NCI-H748 treated with DMSO at 0.1 percent for 48 hours (cell line): ENCODE measurements at places on chromosomes 4 and X.
A peak's percentile ranks its signal among the peaks of the same experiment; 100 is the strongest.

DNA sequence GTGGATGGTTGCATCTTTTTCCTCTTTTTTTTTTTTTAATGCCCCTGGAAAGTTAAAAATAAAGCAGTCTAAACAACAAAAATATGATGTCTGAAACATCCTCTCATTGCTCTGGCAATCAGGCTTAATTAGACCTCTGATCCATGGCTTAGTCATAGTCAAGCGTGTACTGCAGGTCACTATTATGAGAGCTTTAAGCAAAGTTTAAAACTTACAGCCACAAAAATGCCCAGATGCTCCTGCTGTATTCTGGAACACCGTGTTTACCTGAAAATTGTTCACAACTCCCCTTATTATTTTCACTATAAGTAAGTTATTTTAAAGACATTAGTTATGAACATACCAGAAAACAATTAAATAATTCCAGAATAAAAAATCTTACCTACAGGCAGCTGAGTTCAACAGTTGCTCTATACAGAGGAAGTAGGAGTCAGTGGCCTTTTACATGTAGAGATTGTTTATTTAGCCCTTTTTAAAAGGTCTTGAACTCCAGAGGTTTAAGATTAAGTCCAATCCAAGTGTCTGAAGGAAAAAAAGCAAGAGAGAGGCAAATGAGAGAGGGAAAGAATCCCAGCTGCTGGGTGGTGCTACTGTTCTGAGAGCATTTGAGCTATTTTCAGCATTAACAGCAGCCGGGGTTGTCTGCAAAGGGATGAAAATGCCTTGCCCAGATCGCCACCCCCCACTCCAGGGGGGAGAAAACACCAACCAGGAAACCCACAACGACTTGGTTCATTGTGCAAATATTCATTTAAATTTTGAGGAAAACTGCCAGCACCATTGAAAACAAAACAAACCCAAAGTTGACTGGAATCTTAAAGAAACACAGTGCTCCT is 36.9 kb downstream of the SORBS2 start:
- no peak for DNase-seq

DNA sequence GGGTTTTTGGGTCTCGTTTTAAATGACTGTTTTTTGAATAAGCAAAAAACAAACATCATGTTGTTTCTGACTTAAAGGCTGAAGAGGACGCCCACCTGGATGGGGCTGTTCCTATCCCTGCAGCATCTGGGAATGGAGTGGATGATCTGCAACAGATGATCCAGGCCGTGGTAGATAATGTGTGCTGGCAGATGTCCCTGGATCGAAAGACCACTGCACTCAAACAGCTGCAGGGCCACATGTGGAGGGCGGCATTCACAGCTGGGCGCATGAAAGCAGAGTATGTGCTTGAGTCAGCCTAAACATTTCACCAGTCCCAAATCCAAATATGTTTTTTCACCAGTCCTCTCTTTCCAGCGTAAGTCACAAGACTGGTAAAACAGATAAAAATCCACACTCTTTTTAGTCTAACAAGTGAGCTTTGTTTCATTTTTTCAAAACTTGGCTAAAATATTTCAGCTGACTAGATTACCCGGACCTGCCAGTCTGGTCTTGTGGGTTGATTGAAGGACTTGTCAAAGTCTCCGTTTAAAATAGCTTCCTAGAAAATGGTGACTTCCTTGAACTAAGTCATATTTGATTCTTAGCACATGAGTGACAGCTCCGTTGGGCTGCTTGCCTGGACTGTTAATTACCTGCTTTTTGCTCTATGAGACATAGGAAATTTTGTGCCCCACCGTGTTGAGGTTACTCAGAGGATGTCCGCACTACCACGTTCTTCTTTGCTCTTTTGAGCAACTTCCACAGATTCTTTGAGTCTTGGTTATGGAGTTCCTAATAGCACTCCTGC is 20.8 kb downstream of the ENOPH1 start:
- no peak for DNase-seq

- no peak for DNase-seq
Observed at GRCh38 chr4:1839282-1839681, 16.7 kb downstream of the LETM1 start.

- DNase-seq = peak; percentile 27
Observed at GRCh38 chrX:7054219-7055216, 93.0 kb upstream of the STS start.

GRCh38 chr4:155543126-155543765 is 123.4 kb upstream of the GUCY1A1 start:
- no peak for DNase-seq

- no peak for DNase-seq
Observed at GRCh38 chr4:13454786-13455185, 29.4 kb downstream of the RAB28 start.

DNA sequence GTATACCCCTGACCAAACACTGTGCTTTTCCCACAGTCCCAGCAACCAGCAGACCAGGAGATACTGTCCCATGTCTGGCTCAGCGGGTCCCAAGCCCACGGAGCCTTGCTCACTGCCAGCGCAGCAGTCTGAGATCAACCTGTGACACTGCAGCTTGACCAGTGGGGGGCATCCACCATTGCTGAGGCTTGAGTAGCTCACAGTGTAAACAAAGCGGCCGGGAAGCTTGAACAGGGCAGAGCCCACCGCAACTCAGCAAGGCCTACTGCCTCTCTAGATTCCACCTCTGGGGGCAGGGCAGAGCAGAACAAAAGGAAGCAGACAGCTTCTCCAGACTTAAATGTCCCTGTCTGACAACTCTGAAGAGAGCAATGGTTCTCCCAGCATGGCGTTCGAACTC is 58.1 kb downstream of the SLC10A6 start:
- no peak for DNase-seq

- DNase-seq = no peak
Observed at GRCh38 chr4:114077610-114078009, 98.2 kb upstream of the ARSJ start.

DNA sequence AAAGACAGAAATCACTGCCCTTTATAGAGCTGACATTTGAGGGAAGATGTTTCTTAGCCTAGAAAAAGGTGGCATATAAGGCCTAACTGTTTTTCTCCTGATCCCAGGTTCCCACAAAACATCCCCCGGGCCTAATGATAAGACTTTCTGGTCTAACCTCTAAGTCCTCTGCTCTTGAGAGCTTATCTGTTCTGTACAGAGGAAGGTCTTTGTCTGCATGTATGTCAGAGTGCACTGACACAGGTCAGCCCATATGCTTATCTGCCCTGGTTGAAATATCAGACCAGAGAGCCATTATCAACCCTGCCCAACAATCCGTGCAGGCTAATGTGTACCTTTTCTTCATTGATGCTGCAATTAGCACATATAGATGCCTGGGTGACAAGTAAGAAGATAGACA is 76.2 kb downstream of the ARHGEF9 start:
- no peak for DNase-seq

DNA sequence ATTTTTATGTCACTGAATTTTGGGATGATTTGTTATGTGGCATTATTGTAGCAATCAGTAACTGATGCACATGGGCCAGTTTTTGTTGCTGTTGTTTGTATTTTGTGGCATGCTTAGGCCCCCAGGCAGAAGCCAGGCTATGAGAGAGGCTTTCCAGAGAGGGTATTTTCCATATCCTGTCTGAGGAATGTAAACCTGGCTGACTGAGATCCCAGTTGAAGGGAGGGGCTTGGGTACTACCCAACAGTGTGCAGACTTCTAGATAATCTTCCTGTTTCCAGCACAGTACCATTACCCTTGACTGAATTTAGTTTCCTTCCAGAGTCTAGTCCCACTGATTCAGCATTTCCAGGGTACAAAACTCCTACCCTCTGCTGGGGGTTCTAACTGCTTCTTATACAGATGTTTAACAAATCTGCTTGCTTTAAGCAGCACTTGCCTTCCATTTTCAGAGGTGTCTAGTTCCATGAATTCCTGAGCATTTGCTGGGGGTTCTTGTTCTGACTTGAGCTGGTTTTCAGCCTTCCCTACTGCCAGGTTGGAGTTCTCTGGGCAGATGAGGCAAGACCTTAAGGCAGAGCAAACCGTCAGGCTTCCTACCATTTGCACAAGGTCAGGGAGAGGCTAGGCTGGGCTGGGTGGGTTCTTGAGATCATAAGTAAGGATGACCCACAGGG is 104.7 kb upstream of the EGFL6 start:
- no peak for DNase-seq

GRCh38 chrX:64975491-64975890 is 759 bp downstream of the ZC4H2 start:
- no peak for DNase-seq

- DNase-seq = no peak
Observed at GRCh38 chr4:52358883-52359321, 300.2 kb downstream of the USP46 start.

DNA sequence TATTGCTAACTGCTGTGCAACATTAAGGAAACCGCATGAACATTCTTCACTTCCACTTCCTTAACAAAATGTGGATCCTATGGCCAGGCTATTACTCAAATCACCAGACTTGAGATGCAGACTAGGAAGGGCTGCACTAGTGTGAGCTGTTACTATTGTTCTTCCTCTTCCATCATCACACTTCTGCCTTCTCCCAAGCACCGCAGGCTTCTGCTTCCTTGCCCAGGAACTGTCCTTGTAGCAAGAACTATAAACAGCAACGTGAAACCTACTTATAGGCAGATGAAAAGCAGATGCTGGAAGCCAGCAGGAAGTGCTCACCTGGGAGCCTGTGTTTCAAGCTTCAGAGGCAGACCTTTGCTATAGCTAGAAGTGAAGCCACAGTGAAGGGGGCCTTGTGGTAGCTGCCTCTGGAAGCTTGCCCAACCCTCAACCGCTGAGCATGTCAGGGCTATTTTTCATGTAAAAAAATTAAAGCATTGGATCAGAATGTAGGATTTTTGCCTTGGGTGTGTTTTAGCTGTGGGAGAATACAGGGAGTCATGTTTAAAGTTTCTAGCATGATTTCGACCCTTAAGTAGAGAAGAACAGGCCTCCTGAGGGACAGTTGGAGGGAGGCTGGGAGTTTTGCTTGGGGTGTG is 43.9 kb downstream of the CLNK start:
- DNase-seq = no peak

DNA sequence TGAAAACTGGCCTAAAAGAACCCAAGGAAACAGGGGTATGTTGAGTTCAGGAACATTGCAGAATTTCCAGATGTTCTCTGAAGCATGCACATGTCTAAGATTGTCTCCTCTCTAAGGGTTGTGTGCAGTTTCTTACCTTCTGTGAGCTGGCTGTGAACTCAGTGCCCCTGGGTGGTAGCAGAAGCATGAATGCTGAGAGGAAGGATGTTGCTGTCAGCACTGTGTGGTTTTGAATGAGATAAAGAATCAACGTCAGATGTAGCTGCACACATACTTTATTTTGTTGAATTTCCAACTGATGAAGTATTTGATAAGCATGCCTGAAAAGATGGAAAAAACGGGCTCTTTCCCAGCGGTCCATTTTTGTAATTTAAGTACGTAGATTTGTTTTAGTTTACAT is 23.8 kb upstream of the CD38 start:
- no peak for DNase-seq

- no peak for DNase-seq
Observed at GRCh38 chr4:125097729-125098128, 217.0 kb upstream of the FAT4 start.

DNA sequence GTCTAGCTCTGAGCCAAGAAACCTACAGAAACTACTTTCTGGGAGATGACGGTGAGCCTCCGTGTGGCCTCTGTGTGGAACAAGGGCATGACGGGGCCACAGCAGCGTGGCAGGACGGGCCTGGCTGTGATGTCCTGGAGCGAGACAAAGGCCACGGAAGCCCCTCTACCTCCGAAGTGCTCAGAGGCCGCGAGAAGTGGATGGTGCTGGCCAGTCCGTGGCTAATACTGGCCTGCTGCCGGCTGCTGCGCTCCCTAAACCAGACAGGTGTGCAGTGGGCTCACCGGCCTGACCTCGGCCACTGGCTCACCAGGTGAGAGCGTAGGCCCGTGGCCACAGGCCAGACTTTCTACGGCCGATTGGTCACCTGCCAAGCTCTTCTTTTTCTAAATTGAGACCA is 24.6 kb downstream of the PIGG start:
- DNase-seq = no peak

- DNase-seq = peak; percentile 52
Observed at GRCh38 chrX:110066488-110067225, 63.7 kb downstream of the TMEM164 start.

GRCh38 chrX:96372313-96373046 is 312.2 kb upstream of the DIAPH2 start:
- no peak for DNase-seq

DNA sequence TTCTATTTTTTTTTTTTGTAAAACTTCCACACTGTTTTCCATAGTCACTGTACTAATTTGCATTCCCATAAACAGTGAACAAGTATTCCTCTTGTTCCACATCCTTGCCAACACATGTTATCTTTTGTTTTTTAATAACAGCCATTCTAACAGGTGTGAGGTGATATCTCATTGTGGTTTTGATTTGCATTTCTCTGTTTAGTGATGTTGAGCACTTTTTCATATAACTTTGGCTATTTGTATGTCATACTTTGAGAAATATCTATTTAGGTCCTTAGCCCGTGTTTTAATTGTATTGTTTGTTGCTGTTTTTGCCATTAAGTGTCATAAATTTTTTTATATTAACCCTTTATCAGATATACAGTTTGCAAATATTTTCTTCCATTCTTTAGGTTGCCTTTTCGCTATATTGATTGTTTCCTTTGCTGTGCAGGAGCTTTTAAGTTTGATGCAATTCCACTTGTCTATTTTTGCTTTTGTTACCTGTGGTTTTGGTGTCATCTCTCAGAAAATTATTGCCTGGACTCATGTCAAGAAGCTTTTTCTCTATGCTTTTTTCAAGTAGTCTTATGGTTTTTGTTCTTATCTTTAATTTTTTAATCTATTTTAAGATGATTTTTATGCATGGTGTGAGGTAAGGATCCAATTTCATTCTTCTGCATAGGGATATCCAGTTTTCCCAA is 27.9 kb upstream of the NDNF start:
- no peak for DNase-seq

GRCh38 chrX:32137525-32137924 is 1065.7 kb upstream of the FTHL17 start:
- no peak for DNase-seq

- DNase-seq = no peak
Observed at GRCh38 chr4:127889903-127890302, 9.2 kb downstream of the PLK4 start.

GRCh38 chrX:133947022-133947421 is 38.4 kb downstream of the GPC3 start:
- no peak for DNase-seq

DNA sequence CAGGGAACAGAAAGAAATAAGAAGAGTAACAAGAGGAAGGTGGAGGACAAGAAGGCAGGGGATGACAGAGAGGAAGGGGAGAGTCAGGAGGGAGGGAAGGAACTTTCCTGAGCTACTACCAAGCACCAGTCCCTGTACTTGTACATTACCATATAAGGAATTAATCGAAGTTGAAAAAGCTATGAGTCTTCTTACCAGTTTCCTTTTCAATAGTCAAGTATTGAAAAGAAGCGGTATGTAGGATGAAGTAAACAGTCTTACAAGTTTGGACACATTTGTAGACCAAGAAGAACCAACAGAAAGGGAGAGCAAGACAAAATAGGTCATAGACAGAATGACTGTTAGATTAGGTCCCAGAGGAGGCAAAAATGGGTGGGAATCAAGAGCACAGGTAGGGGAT is 629.7 kb upstream of the DIPK2B start:
- DNase-seq = no peak
